Liver (tissue), 10 donors: ENCODE measurements at places on chromosomes 1 and 21. TPM values are rescaled to one million over a fixed set of nuclear protein-coding genes. Genes with fewer than 3 reads are reported as not detected.

- H3K36me3 ChIP-seq: no peaks in the 10 kb centered on the region
- H3K4me3 ChIP-seq: no peak overlapping the region
- no peaks in the 10 kb centered on the region for H3K27me3 ChIP-seq
- no peak overlapping the region for H3K27ac ChIP-seq
- no peak for DNase-seq
These were observed 370.9 kb downstream of the PTPRU start for GRCh38 chr1:29607236-29607635.

- H3K4me3 ChIP-seq: no peak overlapping the region
- DNase-seq: no peak
- no peak overlapping the region for H3K27ac ChIP-seq
- H3K27me3 ChIP-seq: no peaks in the 10 kb centered on the region
- no peaks in the 10 kb centered on the region for H3K4me1 ChIP-seq
- H3K36me3 ChIP-seq: no peaks in the 10 kb centered on the region
These were observed 59.9 kb downstream of the WARS2 start for GRCh38 chr1:119080586-119080985.

DNA sequence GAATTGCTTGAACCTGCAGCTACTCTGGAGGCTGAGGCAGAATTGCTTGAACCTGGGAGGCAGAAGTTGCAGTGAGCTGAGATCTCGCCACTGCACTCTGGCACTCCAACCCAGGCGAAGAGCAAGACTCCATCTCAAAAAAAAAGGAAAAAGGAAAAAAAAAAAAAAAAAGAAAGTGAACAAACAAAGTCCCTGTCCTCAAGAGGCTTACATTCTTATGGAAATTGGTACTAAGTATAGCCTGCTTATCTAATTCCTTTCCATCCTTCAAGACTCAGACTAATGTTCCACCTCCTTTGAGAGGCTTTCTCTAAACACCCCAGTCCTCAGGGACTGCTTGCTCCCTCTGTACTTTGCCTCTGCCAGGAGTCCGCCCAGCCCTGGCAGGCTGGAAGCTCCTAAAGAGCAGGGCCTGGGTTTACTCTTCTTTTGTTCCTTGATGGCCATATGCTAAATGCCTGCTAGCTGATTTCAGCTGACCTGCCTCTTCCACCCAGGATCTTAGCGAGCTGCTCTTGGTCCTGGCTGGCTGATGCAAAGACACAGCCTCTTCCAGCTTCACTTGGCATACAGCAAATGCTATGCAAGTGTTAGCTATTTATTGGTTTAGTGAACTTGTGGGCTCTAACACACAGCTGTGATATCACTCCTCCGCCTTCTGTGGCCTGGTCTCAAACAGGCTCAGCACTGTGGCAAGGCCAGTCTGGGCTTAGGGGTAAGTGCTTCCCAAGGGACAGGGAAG is 9.8 kb downstream of the SLC9A1 start:
- no peak for DNase-seq
- no peaks in the 10 kb centered on the region for H3K4me1 ChIP-seq
- no peaks in the 10 kb centered on the region for H3K27me3 ChIP-seq
- no peak overlapping the region for H3K27ac ChIP-seq
- no peak overlapping the region for H3K4me3 ChIP-seq

DNA sequence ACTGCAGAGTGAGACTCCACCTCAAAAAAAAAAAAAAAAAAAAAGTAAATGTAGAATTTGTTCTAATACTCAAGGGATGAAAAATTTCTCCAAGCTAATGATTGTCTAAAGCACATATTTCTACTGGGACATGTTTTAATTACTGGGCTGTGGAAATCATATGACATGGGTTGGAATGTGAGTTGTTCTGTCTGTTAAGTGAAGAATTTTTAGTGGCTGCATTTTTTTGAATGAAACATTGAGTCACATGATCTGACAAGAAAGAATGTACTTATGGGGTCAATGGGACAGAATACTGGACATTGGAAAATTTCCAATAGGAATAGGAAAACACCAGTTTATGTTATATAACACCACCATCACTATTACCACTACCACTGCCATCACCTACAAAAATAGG is 123.8 kb upstream of the IVNS1ABP start:
- no peak overlapping the region for H3K4me3 ChIP-seq
- DNase-seq: no peak
- no peaks in the 10 kb centered on the region for H3K27me3 ChIP-seq

- H3K4me1 ChIP-seq: peaks cover 2% of the 10 kb centered on the region
- H3K27me3 ChIP-seq: no peaks in the 10 kb centered on the region
- no peak overlapping the region for H3K4me3 ChIP-seq
These were observed 30.4 kb downstream of the TMEM63A start for GRCh38 chr1:225851805-225852204.

- no peak overlapping the region for H3K27ac ChIP-seq
- H3K27me3 ChIP-seq: no peaks in the 10 kb centered on the region
- no peaks in the 10 kb centered on the region for H3K4me1 ChIP-seq
- no peak for DNase-seq
- no peaks in the 10 kb centered on the region for H3K36me3 ChIP-seq
These were observed 38.0 kb upstream of the DESI2 start for GRCh38 chr1:244614879-244615278.

The SLC35F3 gene
- 0.08 TPM for total RNA-seq

The BECN2 gene
- total RNA-seq: not detected

The KCNC4 gene
- total RNA-seq: 2.5 TPM

The NES gene
- total RNA-seq: 1.4 TPM

The HES3 gene
- not detected for total RNA-seq

The CELA3B gene
- not detected for total RNA-seq

The PDPN gene
- 0.09 TPM for total RNA-seq
